ENCODE measurements at places on chromosomes 1 and 21.

DNA sequence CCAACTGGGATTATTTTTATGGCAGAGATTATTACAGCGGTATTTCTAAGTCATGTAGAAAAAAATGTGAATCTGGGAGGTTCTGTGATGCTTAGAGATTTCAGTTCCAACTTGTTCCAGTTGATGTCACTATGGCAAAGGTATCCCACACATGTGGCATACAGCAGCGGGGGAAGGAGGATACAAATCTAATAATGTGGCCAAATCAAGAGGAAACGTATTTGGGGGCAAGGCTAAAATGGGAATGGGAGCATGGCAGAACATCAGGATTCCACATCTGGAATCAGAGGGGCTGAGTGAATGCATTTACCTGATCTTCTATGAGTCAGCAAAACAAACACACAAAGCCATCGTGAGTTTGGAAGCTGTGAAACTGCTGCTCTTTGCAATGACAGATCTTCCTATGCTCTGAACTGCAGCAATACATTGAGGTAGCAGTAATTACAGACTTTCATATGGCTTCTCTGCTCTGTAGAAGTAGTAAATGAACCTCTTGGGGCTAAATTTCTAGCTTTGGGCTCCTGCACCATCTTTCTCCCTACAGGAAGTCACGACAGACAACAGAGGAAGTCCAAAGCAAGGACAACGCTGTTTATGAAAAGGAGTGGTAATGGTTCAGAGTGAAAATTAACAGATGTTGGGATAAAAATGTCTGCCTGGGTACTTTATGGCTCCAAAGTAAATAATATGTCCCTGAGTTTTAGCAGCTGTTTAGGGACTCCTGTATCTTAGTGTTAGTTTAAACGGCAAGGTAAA, 55.5 kb downstream of the GABPA start:
- DNase-seq: peak; percentile 17

GRCh38 chr1:224080115-224080774, 33.7 kb upstream of the FBXO28 start:
- no peak for DNase-seq

- no peak for DNase-seq
These were observed 796.2 kb downstream of the PLA2G4A start for GRCh38 chr1:187624812-187625545.

GRCh38 chr1:9873385-9873784, 36.7 kb downstream of the CTNNBIP1 start:
- no peak for DNase-seq

GRCh38 chr1:63405987-63406386, 38.6 kb downstream of the ALG6 start:
- no peak for DNase-seq

DNA sequence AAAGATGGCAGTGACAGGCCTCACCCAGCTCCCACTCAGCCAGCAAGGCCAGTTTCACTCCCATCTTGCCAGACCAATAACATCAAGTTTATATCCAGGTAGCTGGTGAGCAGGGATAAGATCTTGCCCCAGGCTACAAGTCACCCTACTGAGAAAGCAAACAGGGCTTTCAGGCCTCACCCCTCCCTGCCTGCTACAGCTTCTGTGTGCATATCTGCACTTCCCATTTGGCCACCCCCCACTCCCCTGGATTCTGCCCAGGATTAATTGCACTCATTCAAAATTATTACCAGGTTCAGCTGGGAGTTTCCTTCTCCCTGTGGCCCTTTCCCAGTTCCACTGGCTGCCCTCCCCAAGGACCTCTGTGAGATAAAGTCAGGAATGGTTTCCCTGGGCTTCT, 352.1 kb downstream of the TBX15 start:
- no peak for DNase-seq

DNA sequence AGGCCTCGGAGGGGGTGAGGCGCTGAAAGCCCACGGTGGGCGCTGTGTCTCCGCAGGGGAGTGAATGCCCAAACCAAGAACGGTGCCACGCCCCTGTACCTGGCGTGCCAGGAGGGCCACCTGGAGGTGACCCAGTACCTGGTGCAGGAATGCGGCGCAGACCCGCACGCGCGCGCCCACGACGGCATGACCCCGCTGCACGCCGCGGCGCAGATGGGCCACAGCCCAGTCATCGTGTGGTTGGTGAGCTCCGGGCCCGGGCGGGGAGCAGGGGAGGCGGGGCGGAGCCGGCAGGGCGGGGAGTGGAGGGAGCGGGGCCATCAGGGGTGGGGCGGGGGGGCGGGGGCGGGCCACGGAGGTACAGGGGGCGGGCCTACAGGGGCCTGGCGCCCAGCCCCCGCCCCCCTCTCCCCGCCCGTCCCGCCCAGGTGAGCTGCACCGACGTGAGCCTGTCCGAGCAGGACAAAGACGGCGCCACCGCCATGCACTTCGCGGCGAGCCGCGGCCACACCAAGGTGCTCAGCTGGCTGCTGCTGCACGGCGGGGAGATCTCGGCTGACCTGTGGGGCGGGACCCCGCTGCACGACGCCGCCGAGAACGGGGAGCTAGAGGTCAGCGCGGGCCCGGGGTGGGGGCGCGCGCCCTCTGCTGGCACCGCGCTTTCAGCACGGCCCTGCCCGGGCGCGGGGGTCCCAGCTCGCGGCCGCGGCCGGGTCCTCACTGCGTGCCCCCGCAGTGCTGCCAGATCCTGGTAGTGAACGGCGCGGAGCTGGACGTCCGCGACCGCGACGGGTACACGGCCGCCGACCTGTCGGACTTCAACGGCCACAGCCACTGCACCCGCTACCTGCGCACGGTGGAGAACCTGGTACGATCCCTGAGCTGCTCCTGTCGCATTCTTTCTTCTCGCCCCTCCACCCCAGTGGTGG, 15.9 kb downstream of the ESPN start:
- peak; percentile 89 for DNase-seq

DNA sequence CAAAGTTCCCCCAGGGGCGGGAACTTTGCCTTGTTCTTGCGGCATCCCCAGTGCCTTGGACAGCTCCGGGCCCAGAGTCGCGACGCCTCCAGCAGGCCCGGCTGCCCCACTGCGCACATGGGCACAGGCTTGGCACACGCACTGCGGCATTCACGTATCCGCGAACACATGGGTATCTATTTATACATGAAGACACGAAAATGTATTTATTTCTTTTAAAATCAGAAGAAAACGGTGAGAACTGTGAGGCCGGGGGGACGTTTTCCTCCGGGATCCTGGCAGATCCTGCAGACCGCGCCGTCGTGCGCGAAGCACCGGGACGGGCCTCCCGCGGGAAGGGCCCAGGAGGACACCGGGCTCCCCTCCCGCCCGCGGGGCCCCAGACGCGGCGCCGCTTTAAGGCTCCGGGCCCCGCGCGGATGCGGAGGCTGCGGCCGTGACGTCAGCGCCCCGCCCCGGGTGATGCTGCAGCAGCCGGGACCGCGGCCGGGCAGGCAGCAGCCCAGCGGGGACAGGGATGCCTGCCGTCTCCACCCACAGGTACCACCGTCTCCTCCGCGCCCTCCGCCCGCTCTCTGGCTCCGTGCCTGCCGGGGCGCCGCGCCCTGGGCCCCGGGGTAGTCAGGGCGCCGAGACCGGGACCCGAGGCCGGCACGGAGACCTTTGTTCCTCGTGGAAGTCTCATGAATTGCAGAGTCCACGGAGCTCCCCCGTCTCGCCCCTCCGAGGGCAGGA, at the start of gene SLC45A1:
TSS of gene SLC45A1 (plus strand) at position 468 of the 735 bp plus-strand sequence. CDS start 6,216 bp downstream, outside the sequence.
- peak; percentile 91 for DNase-seq

DNA sequence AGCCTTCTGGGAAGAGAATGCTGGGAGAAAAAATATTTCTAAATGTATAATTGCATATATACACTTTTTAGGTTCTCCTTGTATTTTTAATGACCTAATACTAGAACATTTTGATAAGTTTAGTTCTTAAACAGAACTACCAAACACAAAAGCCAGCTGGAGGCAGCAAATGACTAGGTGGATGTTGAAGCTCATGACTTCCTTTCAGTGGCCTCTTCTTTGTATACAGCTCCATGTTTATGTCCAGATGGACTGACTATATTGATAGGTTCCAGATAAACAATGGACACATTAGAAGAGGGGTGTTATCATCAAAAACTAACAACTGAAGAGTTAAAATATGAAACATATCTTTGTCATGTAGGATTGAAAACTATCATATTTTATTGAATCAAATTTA, 52.5 kb downstream of the LRRC8D start:
- no peak for DNase-seq
